Activated naive CD4-positive, alpha-beta T cell (primary cell): ENCODE measurements at places on chromosomes 6 and 20.

- no peak for DNase-seq
Observed at GRCh38 chr6:53924821-53925422, 130.1 kb downstream of the LRRC1 start.

- no peak for DNase-seq
Observed at GRCh38 chr6:98833057-98833306, 1.4 kb upstream of the POU3F2 start.

DNA sequence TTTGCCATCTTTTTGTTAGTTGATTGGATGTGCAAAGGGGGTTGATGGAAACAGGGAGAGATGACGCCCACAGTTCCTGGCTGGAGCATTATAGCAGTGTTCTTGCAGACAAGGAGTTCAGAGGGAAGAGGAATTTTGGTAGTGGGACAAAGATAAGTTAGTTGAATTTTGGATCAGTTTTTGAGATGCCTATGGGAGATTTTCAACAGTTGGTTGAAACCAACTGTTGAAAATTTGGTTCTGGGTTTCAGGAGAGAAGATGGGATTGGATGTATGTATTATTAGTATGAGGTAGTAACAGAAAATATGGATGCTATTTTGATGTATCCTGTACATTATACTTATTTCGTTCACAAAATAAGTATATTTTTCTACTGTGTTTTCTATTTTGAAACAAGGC lies 274.2 kb downstream of the CDKAL1 start:
- no peak for DNase-seq

DNA sequence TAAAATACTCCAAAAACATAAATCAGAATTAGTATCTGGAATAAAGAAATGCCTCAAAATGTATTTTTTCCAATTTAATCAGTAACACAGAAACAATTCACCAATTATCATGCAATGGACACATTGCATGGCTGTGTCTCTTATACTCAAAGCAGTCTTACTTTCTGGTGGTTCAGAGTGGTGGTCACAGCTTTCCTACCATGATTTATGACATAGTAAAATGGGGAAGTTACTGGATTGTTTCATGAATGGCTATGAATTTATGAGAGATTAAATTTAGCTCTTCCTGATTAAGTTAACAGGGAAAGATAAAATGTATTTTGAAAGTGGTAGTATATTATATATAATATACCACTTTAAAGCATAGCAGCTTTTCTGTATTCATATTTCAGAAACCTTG lies 331.5 kb upstream of the MAP3K7 start:
- no peak for DNase-seq

DNA sequence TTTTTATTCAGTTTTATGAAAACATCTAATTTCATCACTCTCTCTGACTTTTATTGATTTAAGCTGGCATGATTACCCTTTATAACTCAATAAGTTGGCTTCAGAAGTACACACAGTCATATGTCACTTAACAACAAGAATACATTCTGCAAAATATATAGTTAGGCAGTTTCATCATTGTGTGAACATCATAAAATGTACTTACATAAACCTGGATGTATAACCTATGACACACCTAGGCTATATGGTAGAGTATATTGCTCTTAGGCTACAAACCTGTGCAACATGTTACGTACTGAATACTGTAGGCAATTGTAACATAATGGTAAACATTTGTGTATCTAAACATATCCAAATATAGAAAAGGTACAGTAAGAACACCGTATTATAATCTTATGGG lies 362.2 kb upstream of the BTBD3 start:
- no peak for DNase-seq

DNA sequence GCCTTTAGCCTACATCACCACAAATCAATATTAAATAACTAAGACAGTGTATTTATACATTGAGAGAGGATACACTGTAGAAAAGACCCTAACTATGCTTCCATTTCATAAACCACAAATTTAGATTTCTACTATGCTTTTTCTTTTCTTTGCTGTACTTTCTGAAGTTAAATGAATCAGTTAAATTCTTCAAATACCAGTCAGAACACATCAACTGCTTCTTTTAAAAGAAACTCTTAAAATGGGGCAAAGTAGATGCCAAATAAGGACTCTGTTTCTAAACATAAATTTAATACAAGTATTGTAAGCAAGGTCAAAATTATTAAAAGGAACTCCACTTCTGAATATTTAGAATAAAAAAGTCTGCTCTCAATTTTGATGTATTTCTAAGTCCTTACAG lies 76.9 kb downstream of the GMDS start:
- DNase-seq, result no peak

DNA sequence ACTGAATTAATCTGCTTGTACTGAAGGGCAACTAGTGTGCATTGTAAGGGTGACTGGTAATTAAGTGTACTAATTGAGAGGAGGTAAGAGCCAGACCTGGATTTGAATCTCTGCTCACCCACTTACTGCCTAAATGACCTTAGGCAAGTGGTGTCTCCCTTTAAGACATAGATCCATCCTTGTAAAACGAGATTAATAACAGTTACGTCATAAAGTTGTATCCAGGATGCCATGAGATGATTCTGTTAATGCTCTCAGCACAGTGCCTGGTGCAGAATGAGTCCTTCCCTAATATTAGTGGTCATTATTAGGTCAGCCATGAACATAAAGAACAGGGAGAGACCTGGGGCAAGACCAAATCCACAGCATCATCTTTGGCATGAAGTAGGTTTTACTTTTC lies 470.1 kb downstream of the MAFB start:
- no peak for DNase-seq

DNA sequence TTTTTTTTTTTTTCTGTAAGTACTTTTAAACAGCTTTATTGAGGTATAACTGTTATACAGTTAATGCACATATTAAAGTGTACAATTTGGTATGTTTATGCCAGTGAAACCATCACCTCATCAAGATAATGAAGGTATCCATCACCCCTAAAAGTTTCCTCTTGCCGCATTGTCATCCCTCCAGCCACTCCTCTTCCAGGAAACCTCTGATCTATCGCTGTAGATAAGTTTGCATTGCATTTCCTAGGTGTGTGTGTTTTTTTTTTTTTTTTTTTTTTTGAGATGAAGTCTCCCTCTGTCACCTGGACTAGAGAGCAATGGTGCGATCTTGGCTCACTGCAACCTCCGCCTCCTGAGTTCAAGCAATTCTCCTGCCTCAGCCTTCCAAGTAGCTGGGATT lies 3.1 kb downstream of the SLX4IP start:
- no peak for DNase-seq

- no peak for DNase-seq
Observed at GRCh38 chr20:16417001-16417400, 156.2 kb downstream of the KIF16B start.

GRCh38 chr6:100228437-100228833 lies 234.4 kb upstream of the MCHR2 start:
- DNase-seq, result no peak

DNA sequence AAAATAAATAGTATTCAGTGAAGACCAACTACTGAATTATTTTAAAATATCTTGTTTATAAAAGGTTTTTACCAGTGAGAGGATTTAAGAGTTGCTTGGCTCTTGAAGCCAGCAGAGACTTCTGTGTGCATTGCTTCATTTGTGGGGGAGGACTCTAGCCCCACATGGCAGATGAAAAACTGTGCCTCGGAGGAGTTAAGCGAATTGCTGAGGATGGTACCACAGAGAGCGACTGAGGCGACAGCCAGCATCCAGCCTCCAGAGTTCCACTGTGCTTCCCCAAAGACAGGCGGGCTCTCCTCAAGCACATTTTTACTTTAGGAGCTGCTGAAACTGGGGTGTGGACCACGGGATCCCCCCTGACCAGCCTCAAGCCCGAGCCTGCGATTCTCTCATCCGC lies 80.7 kb downstream of the THBS2 start:
- no peak for DNase-seq

- DNase-seq, result no peak
Observed at GRCh38 chr6:145147559-145147958, 587.8 kb downstream of the EPM2A start.

- DNase-seq, result no peak
Observed at GRCh38 chr6:133262804-133263203, 21.6 kb downstream of the EYA4 start.

DNA sequence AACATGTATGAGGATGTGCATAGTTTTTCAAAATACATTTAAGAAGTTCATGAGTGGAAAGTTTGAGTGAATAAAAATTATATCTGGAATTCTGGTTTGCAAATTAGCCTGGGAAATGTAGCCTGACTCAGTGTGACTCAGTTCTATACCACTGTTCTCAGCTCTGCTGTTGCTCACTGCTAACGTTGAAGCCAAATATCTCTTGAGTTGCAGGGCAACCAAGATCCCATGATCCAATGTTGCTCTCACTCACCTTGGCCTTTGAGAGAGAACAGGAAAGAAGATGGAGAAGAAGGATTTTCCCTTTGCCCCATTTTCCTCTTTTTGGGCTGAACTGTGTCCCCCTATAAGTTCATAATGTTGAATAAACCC lies 28.9 kb downstream of the PSMB9 start:
- DNase-seq, result no peak
